ENCODE measurements at places on chromosomes 6 and 20.

DNA sequence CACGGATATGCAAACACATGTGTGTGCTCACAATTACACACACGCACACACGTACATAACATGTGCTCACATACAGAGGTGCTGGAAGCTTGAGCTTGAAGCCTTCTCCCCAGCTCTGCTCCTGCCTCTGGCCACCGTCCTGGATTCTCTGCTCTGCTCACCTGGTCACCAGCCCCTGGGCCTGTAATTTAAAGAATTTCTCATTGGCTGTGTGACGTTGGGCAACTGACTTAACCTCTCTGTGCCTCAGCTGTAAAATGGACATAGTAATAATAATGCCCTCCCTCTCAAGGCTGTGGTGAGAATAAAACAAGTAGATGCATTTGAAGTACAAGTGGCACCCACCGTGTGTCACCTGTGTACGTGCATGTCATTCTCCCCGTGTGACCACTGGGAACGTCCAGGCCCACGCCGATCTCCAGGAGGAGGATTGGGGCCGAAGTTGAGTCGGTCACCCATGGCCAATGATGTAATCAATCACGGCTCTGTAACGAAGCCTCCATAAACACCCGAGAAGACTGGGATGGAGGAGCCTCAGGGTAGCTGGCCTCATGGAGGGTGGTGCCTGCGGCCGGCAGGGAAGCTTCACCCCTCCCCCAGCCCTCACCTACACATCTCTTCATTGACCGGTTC is 160.9 kb upstream of the AFDN start:
- no peak for DNase-seq

DNA sequence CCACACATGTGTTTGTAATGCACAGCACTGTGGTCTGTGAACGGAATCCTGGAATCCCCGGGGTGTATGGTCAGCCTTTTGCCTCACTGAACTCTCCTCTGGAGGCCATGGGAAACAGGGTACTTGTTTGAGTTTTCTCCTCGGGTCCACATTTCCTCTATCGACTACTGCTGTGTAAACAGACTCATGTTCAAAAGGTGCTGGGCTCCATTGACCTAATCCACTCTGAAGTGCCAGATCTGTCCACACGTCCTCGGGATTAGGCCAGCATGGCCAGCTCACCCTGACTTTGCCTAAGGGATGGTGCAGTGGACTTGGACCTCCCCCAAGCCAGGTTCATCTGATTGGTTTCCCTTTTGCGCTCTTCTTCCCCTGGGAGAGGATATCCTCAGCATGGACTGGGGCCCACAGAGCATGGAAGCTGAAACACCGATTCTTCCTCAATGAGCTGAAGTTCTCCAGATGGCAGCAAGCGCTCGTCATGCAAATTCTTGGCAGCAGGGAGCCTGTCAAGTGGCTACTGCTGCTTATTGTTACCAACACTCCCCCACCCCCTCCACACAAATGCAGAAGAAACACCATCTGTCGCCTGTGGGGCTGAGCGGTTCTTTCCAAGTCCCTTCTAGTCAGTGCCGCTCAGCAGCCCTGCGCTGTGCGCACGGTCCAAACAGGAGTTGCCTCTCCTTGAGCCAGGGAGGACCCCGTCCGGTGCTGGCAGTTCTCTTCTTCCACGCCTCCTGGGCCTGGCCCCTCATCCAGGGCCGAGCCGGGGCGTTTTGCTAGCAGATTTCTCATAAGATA is 292.6 kb upstream of the MARCKS start:
- no peak for DNase-seq

DNA sequence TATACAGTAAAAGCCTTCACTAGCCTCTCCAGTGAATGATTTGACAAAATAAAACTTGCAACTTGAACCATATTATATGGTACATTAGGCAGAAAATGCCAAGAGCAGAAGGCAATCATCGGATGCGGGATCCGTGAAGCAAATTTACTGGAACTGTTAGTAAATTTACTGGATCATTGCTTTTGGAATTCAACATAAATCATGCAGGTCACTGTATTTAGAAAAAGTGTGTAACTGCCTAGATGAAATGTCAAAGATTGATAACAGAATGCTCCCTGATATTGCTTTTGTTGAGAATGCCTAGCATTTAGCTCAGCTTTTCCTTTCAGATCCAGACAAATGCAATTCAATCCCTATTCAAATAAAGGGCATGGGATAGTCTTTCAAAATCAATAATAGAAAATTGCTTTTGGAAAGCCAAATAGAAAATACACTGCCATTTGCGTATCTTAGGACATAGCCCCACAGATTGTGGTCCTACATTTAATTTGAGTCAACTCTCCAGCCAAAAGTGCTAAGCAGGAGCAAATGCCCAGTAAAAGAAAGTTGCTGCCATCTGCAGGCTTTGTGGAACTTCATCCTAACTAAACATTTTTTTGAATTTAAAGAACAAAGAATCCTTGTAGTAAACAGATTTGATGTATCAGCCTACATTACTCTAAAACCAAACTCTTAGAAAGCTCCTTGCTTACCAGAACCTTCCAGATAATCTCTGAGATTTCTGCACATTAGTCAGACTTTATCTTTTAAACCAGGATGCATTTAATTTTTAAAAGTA is 109.5 kb upstream of the HSF2 start:
- DNase-seq: no peak

DNA sequence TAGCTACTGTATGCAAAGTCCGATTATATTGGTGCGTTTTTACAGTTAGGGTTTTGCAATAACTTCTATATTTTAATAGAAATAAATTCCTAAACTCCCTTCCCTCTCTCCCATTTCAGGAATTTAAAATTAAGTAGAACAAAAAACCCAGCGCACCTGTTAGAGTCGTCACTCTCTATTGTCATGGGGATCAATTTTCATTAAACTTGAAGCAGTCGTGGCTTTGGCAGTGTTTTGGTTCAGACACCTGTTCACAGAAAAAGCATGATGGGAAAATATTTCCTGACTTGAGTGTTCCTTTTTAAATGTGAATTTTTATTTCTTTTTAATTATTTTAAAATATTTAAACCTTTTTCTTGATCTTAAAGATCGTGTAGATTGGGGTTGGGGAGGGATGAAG is 13.7 kb upstream of the PLCG1 start:
- DNase-seq: no peak

DNA sequence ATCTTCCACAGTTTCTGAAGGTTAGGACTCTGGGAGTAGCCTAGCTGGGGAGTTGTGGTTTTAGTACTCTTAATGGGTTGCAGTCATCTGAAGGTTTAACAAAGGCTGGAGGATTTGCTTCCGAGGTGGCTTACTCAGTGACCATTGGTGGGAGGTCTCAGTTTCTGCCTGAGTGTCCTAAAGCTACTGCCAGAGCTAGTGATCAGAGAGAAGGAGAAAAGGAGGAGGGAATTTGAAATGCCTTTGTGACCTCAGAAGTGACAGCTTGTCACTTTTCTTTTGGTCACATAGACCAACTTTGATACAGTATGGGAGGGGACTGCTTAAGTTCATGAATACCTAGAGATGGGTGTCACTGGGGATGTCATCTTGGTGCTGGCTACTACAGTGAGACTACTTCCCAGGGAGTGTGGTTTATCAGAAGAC is 41.3 kb downstream of the NCOA3 start:
- no peak for DNase-seq

- DNase-seq: no peak
Measured at GRCh38 chr6:121533321-121533841, 97.9 kb downstream of the GJA1 start.

DNA sequence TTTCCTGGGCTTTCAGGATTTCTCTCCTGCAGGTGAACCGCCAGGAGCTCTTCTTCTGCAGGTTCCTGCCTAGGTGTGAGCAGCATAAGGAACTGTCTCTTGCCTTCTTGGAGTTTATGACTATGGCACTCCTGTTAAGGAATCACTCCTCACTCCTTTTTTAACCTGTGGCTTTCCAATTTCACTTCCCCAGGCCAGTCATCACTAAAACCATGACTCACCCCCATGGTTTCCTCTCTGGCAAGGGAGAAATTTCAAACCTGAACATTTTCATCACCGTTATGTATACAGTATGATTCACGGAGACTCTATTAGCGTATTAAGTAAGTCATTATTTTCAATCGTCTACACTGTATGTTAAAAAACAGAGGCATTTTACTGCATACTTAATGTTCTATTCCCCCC is 78.2 kb upstream of the ARID1B start:
- DNase-seq: no peak

DNA sequence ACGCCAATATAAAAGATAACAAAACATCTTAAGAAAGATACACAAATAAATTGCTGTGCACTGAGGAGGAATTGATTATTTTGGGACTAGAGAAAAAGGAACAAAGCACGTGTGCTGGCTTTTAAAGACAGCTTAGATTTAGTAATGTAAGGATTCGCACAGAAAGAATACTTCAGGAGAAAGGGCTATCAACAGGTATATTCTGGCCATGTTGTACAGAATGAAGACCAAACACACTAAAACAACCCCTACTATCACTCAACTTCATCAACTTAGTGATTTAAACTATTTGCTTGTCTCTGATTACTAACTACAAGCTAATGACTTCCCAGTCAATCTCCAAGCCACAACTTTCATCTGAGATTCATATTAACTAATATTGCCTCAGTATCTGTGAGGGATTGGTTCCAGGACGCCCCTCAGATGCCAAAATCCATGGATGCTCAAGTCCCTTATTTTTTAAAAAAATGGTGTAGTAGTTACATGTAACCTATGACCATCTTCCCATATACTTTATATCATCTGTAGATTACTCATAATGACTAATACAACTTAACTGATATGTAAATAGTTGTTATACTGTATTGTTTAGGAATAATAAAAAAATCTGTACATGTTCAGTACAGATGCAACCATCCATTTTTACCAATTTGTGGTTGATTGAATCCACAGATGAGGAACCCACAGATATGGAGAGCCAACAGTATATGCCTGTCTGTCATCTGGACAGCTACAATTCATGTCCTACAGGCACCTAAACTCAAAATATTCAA is 4.5 kb downstream of the DEK start:
- no peak for DNase-seq

DNA sequence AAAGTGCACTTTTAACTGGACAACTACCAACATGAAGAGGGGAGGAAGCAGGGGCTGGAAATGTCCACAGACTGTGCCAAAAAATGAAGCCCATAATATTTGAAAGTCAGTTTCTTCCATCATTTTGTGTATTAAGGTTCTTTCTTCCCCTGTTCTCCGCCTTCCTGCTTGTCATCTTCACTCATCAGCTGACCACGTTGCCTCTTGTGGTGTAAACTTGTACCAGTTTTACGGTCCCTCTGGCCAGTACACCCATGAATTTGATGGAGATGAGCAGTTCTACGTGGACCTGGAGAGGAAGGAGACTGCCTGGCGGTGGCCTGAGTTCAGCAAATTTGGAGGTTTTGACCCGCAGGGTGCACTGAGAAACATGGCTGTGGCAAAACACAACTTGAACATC is 3.9 kb downstream of the HLA-DQA1 start:
- DNase-seq: no peak

DNA sequence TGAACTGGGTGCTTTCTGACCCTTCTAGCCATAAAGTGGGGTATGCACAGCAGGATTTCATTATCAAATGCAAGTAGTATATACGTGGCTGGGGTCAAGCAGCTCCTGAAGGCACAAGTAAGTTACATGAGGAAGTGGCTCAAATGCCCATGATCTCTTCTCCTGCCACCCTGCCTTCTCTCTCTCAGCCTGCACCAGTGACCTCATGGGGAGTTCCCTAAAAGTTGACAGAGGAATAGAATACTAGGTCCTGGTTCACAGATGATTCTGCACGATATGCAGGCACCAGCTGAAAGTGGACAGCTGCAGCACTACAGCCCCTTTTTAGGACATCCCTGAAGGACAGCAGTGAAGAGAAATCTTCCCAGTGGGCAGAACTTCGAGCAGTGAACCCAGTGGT is 282.0 kb downstream of the BCKDHB start:
- DNase-seq: no peak

DNA sequence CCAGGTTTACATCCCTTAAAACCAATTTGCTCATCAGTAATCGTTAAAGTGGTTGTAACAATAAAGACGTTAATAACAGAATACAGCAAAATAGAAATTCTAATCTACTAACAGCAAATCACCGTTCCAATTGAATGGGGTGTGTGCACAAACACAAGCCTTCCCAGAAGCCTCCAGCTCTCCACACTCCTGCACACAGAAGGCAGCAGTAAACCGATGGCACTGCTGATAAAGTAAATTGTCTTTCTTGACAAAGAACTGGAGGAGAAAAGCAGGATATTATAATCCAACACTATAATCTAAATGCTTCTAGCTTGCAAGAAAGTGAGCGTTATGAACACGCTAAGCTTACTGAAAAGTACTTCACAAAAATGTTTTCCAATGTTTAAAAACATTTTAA is 7.0 kb downstream of the ZNF217 start:
- no peak for DNase-seq

- no peak for DNase-seq
Measured at GRCh38 chr20:9996944-9997343, 37.8 kb upstream of the ANKEF1 start.

- no peak for DNase-seq
Measured at GRCh38 chr6:121135425-121135824, 198.9 kb downstream of the TBC1D32 start.

DNA sequence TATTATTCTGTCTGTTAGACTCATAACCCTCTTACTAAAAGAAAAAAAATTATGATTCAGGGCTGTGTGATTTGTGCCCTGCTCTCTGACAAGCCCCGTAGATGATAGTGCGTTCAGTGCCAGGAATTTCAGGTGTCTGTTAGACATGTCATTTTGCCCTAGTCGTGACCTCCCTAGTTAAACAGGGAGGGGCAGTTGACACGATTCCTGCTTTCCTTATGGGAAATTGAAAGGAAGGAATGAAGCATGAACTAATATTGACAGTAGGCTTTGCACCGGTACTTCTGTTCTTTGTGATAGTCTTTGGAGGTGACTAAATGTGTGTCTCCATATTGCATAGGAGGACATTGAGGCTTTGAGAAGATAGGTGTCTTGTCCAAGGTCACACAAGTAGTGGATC is 26.3 kb downstream of the RPRD1B start:
- no peak for DNase-seq

- no peak for DNase-seq
Measured at GRCh38 chr6:149237464-149237863, 80.0 kb upstream of the TAB2 start.

- DNase-seq: no peak
Measured at GRCh38 chr6:46273911-46274310, 103.1 kb upstream of the ENPP5 start.

GRCh38 chr20:25549843-25550477 is 35.4 kb downstream of the NINL start:
- DNase-seq: no peak

DNA sequence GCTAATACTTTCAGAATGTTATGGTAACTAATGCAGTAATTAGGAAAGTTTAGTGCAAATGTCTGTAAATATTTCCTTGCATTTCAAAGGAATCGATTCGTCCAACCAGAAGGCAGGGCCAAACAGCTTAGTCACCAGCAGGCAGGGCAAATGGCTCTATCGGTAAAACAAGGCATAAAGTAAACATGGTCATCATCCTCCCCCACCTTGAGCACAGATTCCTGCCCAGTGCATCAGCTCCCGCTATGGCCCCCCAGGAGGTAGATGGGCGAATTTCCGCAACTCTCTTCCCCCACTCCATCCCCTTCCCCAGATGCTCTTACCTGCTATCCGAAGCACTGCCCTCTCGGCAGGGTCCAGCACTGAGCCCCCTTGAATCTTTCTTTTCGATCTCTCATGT is 103.8 kb upstream of the BEND6 start:
- DNase-seq: no peak
